Head of caudate nucleus (tissue), 42 donors: ENCODE measurements at places on chromosomes 5 and 9.
A peak's percentile ranks its signal among the peaks of the same experiment; 100 is the strongest.

GRCh38 chr5:148902478-148902877 lies 76.1 kb downstream of the ADRB2 start:
- DNase-seq: no peak

DNA sequence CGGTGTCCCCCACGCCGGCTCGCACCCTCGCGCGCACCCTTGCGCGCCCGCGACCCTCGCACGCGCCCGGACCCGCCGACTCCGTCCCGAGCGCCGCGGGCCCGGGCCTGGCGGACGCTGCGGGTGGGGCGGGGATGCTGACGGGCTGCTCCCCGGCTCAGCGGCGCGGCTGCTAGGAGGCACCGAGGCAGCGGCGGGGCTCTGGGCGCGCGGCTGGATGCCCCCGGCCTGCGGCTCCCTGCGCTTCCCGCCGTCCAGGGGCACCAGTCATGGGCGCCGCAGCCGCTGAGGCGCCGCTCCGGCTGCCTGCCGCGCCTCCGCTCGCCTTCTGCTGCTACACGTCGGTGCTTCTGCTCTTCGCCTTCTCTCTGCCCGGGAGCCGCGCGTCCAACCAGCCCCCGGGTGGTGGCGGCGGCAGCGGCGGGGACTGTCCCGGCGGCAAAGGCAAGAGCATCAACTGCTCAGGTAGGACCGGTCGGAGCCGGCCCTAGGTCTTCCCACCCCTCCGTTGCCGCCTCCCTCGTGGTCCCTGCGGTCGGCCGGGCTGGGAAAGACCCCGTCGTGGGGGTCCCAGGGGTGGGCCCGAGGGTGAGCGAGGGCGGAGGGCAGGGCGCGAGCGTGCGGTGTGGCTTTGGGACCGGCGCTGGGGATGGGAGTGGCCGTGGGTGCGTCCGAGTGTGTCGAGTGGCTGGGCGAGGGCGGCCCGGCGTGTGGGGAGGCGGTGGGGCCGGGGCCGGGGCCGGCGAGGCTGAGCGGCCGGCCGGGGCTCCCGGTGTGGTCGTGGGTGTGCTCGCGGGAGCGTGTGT lies 530 bp downstream of the TMEFF1 start:
- DNase-seq: no peak

DNA sequence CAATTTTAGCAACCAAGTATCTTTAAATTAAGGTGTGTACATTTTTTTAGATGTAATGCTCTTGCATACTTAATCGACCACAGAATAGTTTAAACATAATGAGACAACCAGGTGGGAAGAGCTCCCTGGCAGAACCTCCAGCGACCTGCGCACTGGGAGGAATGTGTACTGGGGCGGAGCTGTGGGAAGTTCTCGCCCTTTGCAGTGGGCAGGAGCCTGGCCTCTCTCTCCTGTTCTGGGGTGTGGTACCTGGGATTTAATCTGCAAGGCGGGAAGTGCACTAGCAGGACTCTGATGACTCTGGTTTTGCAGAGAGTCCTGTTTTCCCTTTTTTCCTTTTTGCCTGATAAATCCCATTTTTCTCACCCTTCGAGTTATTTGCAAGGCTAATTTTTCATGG lies 150.7 kb downstream of the SLC28A3 start:
- DNase-seq: no peak

DNA sequence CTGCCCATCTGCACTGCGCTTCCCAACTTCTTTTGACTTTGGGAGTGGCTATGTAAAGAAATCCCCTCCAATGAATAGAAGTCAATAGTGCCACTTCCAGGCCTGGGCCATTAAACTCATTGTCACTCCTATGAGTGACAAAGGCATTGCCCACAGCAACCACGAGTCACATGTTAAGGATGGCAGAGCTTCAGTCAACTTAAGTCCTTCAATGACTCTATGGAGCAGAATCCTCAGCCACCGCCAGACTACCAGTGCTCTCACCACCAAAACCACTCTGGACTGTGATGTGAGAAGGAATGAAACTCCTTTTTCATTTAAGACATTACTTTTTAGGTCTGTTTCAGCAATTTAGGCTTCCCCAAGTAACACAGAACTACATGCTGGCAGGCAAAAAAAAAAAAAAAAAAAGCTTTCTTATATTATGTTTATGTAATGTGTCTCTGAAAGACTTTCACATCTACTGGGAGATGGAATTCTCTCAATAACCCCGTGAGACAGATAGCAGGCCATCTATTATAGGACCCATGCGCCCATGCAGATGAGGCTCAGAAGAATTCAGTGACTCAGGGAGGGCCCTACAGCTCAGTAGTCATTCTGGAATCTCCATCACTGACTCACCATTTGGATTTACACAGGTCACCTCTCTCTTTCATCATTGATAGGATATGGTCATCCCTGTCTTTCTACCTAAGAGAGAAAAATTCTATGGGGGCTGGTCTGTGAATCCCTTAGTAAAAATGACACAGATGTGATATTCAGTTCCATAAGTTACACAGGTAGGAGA lies 180.5 kb downstream of the CEMIP2 start:
- DNase-seq: no peak

DNA sequence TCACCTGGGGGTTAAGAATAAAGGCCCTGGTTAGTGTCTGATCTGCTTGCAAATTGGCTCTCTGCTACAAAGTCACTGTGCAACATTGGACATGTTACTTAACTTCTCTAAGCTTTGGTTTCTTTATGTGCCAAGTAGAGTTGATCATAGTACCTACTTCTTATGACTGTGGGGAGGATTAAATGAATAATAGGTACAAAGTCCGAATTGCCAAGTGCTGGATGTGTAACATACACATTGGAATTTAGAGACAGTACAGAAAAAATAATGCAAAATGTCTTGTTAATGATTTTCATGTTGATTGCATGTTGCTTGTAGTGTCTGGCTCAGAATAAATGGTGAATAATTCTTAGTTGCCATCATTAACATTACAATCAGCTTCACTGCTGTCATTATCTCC lies 2.2 kb downstream of the DOCK8 start:
- DNase-seq: no peak

- peak; percentile 92 for DNase-seq
These were observed 19.8 kb upstream of the FER start for GRCh38 chr5:108727651-108728565.

DNA sequence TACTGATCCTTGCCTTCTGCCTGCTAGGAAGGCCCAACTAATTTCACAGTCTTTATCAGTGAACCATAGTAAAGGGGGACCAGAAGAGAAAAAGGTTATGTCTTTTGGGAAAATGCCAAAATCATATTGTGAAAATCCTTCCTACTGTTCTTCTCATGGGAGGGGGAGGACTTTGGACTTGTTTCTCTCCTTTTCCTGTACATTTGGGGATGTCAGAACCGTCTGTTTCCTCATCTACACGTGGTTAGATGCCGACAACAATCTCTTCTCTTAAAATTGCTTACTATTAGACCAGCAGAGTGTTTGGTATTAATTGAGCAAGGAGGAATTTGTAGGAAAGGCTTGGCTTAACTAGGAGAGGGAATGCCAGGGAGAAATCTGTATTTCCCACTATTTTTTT lies 77.2 kb downstream of the TMC1 start:
- no peak for DNase-seq

GRCh38 chr5:138148811-138149210 lies 9.6 kb upstream of the NME5 start:
- DNase-seq: no peak

GRCh38 chr5:172180936-172181335 lies 7.1 kb downstream of the STK10 start:
- peak; percentile 62 for DNase-seq

GRCh38 chr5:71727978-71728377 lies 8.9 kb downstream of the CARTPT start:
- DNase-seq: no peak

DNA sequence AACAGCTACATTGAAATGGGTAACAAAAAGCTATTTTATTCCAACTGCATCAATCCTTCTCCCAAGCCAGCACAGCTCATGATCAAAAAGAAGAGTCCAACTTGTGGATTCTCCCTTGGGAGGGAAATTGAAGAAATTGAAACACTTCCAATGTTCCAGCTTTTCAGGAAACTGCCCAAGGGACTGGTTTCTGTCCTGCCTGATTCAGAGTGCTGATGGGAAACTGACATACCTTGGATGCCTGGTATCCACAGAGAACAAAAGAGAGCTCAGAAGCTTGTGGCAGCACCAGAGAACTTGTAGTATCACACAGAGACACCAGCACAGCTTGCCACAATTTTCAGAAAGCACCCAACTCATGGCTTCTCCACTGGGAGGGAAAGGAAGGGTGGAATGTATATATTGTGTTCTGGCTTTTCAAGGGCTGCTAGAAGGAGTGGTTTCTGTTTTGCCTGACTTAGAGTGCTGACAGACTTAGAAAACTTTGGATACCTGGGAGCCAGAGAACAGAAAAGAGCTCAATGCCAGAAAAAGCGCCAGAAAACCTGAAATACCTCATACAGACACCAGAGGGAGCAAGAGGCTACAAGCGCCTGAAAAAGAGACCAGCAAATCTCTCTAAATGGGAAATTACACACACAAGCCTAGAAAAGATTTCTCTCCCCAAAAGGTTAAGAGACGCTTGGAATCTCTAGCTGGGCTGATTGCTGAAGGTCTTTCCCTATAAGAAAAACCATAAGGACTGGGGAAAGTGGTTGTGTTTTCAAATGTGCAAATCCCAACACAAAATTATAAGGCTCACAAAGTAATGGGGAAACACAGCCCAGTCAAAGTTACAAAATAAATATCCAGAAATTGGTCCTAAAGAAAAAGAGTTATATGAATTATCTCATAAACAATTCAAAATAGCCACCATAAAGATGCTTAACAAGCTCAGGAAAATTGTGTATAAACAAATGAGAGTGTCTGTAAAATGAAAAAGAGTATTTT lies 178.8 kb downstream of the SPOCK1 start:
- peak; percentile 67 for DNase-seq

DNA sequence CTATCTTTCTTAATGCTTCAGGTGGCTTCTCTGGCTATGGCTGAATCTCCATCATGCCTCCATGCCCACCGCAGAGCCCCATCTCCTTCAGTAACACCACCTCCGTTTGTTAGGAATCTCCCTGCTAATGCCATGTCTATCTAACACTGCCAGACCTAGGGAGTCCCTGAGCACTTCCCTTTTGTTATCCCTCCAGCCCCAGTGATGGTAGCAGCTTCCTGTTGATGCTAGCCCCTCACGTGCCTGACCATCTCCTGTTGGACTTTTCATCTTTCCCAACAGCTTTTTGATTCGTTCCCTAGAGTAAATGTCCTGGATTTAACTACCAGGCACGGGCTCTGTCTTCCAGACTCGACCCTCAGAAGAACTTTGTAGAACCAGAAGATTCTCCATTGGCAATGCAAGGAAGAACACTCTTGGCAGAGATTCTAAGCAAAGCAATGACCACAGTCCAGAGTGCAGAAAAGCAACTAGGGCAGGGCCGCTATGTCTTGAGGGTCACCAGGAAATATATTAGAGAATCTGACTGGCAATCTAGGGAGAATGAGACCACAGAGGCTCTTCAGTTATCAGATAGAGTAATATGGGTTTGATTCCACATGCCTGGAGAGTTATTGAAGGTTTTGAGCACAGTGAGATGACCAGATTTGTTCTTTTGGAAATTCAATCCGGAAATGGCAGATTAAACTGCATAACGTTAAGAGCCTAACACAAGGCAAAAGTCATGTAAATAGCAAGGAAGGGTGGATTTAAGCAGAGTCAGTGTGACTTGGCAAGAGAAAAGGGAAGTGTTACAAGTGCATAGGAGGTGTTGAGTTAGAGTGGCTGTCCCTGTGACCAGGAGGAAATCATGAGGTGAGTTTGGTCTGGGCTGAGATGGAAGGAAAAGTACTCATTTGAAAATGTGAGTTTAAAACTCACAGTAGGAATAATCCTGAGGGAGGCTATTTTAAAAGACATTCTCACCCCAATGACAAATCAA lies 555.2 kb downstream of the ACTL7B start:
- no peak for DNase-seq

- no peak for DNase-seq
These were observed 119.8 kb downstream of the LPAR1 start for GRCh38 chr9:110918316-110919049.

DNA sequence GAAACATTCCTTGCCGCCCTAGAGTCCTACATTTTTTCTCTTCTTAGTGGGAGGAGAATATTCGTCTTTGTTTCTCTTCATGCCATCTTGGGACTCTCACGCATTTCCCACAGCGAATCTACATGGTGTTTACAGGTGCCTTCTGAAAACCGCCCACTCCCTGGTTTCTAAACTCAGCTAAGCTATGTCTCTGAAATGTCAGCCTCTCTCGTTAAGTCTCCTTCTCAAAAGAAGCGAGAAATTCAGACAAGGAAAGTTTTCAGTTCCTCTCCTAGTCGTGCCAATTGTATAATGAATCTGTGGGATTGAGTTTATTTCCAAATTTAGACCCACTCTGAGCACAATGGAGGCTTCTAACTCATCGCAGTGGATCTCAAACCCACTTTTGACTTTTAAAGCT lies 186.8 kb upstream of the NFIB start:
- DNase-seq: no peak

DNA sequence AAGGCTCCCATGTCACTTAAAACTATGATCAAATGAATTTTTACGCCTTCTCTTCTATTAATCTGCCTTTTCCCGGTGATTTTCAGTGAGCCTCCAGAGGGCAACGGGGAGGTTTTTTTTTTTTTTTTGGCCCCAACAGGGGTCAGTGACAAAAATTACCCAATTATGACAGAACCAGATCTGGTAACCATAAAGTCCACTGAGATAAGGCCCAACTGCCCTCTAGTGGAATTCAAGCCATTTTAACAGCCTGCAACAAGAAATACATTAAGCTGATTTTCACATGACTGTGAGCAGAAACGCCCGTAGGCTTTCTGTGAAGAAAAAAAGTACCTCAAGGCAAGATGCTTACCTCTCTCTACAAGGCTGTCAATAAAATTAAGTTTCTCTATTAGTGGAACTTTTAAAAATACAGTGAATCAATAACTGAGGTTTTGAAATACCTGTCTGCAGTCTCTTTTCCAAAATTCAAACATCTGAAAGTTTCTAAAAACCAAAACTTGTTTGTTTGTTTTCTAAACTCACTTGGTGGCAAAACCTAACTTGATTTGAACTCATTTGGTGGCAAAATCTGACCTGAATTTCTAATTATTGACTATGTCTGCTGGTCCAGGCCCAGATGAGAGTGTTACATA lies 49.7 kb upstream of the FST start:
- DNase-seq: no peak

DNA sequence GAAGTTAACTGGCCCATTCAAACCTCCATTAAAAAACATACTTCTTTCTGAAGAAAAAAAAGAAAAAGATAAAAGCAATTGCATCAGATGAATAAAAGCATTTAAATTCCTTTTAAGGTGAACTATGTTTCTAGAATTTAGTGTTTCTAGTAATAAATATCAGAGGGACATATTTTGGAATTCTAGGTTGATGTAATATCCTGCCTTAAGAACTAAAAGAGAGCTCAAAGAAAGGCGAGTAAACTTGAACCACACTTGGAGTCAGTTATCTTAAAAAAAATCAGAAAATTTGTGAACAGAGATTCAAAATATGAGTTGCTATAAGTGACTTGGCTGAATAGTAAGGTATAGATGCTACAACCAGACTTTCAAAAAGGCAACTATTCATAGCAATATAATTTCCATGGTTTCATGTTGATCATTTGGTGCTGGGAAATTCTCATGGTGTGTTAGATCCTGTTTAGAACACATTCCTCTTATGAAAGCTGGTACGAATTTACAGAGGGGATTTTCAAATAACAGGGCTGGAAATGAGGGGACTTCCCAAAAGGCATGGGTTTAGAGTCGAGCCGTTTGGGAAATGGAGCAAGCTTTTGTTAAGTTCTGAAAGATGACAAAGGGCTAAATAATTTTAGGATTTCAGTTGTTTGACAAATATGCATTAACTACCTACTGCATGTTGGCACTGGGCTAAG lies 37.6 kb upstream of the RAI14 start:
- no peak for DNase-seq
